NCI-H69 (cell line): ENCODE measurements at places on chromosomes 3 and 15.

DNA sequence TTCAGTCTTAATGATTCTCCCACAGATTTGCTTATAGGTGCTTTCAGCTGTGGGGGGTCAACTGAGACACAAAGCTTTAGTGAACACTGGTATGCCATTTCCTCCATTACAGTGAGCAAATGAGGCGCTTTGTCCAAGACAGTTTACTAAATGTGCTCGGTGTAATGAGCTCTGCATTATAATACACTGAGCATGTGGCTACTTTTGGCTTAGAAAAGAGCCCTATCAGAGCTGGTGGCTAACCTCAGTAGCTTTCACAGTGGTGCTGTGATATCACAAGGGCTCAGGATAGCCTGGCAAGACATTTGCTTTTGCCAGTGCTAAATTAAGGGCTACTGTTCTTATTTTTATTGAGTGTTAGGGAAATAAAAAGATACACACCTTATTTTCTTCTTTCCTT lies 749.7 kb upstream of the ARPP21 start:
- DNase-seq = no peak

DNA sequence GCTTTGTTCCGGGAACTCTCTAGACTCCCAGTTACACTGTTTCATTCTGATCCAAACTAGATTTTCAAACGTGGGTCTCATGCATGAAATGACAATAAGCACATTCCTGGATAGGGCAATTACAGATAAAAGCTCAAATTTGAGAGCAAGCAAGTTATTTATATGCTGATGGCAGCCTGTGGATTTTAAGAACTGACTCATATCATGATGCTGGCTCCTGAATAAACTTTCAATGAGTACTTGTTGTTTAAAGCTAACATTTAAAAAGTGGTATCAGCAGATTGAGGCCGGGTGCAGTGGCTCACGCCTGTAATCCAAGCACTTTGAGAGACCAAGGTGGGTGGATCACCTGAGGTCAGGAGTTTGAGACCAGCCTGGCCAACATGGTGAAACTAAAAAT lies 66.6 kb downstream of the LEO1 start:
- no peak for DNase-seq

DNA sequence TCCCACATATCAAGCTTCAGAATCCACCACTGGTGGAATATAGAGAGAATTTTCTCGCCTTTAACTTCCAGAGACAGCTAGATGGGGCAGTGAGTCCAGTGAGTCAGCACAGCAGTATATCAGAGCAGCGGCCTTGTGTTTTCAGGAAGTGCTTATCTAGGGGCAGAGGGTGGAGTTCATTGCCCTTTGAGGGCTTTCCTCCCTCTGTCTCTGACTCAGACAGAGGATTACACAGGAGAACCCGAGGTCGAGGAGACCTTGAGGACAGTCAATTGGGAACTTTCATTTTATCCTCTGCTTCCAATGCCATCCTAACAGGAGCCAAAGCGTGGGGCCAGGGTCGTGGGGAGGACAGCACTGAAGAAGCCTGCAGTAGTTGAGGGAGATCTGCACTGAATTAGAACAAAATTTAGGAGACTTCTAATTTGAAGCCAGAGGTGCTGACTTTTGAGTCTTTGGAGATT lies 109.6 kb upstream of the UMPS start:
- DNase-seq = no peak

- no peak for DNase-seq
Observed at GRCh38 chr3:104214937-104215336, 1151.8 kb upstream of the ALCAM start.

- DNase-seq = no peak
Observed at GRCh38 chr15:80052597-80053304, 6.7 kb upstream of the ZFAND6 start.

DNA sequence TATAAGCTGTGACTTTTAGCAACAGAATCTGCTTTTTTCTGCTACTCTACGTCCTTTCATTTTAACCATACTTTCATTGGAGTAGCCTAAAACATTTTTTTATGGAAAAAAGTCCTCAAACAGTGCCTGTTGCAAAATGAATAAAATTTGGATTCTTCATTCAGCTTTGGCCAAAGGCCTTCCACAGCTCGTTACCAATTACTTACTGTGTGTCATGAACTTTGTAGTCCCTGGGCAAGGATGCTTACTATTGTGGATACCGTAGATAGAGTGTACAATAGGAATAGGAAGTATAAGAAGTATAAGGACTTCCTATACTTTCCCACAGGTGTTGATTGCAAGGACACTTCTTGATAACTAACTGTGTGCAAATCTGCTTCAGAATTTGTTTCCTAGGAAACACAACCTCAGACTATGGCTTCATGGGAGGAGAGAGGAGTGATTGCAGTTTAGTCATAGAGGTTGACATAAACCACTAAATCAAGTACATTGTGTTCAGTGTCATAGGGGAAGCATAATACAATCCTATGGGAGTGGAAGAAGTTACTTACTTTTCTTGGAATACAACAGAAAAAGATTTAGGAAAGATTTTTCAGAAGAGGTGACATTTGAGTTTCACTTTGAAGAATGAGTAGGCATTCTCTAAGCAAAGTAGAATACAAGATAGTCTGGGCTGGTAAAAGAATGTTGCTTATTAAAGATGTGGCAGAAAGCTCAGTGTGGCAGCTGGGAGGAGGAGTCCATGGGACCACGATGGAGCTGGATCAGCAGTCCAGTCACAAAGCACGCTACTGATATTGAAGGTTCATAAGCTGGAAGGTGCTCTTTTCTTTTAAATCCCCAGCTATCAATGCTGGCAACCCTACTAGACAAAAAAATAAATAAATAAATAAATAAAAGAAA lies 309.7 kb upstream of the TPRG1 start:
- no peak for DNase-seq

- peak; percentile 47 for DNase-seq
Observed at GRCh38 chr3:169663951-169664820, 674 bp upstream of the MECOM start.
